SHP77 treated with DMSO at 0.1 percent for 48 hours (cell line): ENCODE measurements at places on chromosomes 11 and 22.

DNA sequence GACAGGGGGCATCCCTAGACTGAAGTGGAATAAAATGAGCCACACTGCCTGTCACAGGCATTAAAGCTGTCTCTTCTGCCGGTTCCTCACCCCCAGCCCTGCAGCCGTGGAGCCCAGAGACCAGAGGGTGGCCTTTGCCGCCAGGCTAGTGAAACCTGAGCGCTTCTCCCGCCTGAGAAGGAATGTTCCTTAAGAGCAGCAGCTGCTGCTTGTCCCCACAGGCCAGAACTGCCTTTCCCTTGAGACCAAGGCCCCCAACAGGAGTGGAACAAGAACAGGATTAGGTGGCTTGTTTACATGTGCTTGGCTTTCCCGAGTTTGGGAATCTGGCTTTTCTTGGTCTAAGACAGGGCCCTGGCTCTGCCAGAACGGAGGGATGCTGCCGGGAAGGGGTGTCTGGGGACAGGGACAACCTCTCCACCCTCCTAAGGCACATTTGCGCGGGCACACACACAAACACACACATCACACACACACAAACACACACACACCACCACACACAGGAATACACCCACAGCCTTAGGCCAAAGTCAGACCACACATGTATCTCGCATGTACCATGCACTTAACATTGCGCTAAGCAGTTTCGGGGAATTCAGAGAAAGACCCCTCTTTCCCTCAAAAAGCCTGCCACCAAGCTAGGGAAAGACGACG, 91.8 kb downstream of the FEZ1 start:
- DNase-seq = no peak

GRCh38 chr11:111444040-111444439, 65.0 kb upstream of the POU2AF1 start:
- DNase-seq = no peak

- no peak for DNase-seq
These were observed 58.1 kb downstream of the WNT11 start for GRCh38 chr11:76148231-76148630.

DNA sequence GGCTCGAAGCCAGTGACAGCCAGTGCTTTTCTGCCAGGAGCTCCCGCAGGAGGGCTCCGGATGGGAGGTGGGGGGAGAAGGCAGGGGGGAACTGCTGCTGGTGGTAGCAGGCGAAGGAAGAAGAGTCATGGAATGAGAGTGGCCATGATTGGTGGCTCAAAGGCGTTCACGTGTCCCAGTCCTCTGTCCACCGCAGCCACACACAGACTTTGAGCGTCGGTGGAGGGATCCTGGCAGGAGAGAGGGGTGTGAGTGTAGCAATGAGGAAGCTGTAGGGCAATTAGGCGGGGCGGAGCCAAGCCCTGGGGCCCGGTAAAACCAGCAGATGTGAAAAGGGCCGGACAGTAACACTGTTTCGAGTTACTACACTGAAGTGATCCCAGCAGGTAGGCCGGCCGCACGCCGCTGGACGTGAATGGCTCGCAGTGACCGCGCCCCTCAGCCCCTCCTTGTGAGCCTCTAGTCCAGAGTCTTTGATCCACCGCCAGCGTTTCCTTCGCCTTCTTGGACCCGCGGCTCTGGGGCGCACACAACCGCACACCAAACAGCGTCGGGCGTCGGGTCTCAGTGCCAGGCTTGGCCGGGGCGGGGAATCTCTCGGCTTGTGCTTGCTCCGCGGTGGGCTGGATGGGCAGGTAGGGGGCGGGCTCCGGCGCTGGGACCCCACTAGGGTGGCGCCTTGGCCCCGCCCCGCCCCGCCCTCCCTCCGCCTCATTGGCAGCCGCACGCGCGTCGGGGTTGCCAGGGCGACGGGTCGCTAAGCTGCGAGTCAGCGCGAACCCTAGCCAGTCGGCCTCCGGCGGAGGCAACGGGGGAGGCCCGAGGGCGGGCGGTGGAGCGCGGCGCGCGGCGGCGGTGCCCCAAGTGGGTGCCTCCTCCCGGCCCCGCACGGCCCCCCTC, at the start of gene LRRC10B:
Gene LRRC10B, plus strand, starts transcription at position 788 of the 900 bp plus-strand sequence. CDS start 250 bp downstream, outside the sequence.
- peak; percentile 40 for DNase-seq

- DNase-seq = no peak
These were observed 13.2 kb downstream of the MPZL3 start for GRCh38 chr11:118238929-118239328.

- DNase-seq = no peak
These were observed 6.3 kb downstream of the AMPD3 start for GRCh38 chr11:10461276-10461790.

- no peak for DNase-seq
These were observed 141.0 kb downstream of the SLC17A6 start for GRCh38 chr11:22479208-22479607.

GRCh38 chr22:44389181-44389580, 76.4 kb upstream of the SHISAL1 start:
- DNase-seq = no peak

GRCh38 chr11:74205181-74205580, 34.1 kb downstream of the PPME1 start:
- DNase-seq = no peak

DNA sequence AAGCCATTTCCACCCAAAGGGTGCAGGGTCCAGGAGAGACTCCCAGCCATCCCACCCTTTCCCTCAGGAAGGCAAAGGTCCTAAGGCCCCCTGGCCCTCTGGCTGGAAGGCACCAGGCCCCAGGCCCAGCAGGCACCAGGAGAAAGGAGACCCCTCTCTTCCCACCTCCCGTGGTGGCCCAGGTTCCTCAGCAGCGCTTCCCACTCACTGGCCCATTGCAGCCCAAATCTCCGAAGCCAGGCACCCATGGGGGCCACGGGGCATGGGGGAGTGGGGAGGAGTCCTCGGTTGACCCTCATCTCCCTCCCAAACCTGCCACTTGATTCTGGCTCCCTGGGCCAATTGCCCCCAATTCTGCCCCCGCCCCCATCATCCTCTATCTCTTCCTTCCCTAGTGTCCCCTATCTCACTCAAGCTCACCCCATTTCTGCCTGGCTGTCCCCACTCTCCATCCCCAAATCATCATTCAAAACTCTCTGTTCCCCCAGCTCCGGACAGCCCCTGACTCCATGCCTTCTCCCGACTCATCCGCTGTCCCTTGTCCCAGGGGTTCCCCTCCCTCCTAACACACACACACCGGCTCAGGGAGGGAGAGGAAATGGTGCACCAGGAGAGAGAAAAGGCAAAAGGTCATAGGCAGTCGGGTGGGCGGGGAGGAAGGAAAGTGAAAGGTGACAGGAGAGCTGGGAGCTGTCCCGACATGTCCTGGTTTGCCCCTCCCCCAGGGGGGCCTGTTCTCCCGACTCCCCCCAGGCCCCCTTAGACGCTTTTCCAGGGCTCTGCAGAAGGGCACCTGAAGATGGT, 1.2 kb downstream of the LIF start:
- no peak for DNase-seq

- no peak for DNase-seq
These were observed 94.8 kb upstream of the NTM start for GRCh38 chr11:131275580-131275979.

DNA sequence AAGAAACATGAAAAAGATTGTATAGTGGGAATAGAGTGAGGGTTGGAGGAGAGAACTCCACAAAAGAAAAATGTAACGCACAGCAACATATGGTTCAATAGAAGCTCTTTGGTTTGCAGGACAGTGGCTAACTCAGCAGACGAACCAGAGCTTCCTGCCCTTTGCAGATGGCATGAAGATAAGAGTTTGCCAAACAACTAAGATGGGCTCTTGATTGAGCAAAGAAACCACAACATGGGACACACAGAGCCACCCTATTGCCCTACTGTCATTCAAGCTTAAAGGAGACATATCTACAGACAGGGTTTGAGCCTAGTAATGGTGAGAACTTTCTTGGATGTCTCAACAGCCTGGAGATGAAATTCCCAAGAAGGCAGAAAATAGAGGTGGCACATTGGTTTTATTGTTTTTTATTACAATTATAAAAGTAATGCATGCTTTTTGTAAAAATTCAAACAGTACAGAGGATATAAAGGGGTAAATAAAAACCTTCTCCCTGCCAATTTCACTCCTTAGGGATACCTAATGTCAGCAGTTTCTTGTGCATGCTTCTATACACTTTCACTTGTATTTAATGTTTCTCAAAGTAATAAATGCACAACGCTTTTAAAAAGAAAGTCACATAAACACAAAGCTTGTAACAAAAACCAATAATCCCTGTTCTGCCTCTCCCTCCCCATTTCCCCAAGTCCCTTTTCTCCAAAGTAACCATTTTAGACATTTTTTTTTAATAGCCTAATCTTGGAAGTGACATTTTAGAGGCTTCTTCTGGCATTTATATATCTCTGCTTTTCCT, 63.7 kb downstream of the COPB1 start:
- no peak for DNase-seq

- no peak for DNase-seq
These were observed 11.7 kb upstream of the CREB3L1 start for GRCh38 chr11:46265764-46266163.

DNA sequence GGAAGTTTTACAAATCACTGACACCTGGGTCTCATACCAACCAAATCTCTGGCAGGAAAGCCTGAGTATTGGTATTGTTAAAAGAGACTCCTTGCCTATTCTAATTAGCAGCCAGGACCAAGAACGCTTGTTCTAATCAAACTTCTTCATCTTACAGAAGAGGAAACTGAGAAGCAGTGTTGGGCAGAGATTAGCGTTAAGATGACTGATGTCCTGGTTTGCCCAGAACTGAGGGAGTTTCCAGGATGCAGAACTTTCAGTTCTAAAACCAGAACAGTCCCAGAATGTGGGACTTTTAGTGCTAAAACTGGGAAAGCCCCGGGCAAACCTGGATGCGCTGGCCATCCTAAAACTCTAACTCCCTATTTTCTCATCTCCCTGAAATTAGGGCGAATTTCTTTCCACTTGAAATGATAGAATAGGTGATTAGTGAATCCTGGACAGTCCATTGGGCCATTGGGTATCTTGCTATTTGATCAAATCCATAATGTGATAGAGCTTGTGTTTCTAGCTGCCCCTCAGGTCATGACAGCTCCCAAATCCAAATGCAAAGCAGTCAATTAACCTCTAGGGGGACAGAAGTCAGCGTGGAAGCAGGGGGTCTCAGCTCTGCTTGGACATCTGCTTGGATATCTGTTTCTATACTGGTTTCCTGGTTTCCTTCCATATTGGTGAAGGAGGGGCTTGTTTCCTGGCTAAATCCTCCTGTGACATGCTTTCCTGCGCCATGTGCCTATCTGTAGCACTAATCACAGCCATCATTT, 16.0 kb upstream of the TMPRSS13 start:
- DNase-seq = no peak

- no peak for DNase-seq
These were observed 33.9 kb upstream of the MN1 start for GRCh38 chr22:27835446-27835845.
